ENCODE measurements at places on chromosomes 5 and 9.

DNA sequence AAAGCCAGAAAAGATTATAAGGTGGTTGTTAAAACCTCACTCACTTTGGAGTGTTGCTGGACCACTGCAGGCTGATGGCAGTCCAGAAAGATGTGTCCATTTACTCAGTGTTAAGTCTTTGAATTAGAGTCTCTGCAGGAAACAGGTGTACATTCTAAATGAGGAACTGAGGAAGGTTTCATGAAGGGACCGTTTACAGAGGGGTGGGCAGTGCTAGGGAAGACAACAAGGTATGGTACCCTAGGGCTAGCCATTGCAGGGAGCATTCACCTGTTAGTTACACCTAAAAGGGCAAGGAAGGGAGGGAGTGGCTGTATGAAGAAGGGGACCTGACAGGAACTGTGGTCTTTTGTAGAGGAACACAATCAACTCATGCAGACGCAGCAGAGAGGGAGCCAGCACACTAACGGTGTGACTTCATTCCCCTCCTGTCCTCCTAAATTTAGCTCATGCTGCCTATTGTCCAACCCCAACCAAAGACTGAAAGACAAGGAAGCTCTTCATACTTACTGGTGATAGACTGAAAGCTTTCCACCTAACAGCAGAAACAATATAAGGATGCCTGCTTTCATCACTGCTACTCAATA lies 32.2 kb upstream of the PAX5 start:
- DNase-seq: no peak

DNA sequence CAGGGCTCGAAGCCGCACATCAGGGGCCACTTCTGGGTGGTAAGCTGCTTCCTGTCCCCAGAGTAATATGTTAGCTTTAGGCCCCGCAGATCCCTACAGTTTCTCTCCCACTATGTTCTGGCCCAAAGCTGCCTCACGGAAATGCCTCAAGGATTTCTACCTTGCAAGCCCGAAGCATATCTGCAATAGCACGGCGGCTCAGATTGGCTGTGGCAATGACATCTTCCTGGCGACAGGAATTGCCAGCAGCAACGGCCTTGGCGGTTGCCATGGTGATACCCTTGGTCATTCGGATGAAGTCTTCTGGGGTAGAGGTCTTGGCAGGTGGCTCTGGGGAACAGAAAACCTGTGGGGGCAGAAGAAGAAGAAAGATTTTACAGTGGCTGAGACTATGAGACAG lies 10.3 kb upstream of the TPM2 start:
- no peak for DNase-seq

GRCh38 chr5:16418471-16418922 lies 47.1 kb downstream of the ZNF622 start:
- DNase-seq: no peak

DNA sequence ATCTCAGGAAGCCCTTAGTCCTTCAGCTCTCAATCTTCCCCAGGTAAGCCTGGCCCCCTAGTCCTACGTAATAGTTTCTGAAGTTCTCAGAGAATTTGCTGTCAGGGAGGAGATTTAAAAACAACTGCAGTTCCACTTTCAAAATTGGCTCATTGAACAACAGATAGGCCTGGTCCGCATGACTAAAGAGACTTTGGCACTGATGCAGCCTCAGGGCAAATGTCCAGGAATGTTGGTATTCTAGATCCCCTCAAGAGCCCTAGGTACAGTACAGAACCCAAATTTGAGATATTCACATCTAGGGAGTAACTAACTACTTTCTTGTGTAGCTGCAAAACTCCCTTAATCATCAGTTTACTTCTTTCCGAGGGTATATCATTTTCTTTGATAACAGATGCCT lies 162.8 kb downstream of the GABRG2 start:
- no peak for DNase-seq

GRCh38 chr5:158126442-158127405 lies 267.8 kb upstream of the CLINT1 start:
- no peak for DNase-seq

- no peak for DNase-seq
These were observed 2.1 kb downstream of the DHX29 start for GRCh38 chr5:55305345-55305744.

DNA sequence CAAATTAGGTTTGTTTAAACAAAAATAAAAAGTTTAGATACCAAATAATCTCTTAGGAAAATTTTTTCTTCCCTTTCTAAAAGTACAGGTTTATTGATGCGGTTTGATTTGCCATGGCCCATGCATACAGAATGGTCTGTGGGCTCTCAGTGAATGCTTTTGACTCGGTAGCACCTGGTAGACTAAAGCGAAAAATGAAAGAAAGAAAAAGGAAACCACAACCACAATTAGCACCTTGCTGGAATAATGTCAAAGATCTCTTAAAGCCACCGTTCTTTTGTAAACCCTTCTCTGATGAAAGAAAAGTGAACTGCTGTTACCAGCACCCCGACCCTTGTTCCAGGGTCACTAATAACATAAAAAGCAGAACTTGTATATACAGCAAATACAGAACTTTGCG lies 157.9 kb downstream of the NFIB start:
- DNase-seq: no peak

DNA sequence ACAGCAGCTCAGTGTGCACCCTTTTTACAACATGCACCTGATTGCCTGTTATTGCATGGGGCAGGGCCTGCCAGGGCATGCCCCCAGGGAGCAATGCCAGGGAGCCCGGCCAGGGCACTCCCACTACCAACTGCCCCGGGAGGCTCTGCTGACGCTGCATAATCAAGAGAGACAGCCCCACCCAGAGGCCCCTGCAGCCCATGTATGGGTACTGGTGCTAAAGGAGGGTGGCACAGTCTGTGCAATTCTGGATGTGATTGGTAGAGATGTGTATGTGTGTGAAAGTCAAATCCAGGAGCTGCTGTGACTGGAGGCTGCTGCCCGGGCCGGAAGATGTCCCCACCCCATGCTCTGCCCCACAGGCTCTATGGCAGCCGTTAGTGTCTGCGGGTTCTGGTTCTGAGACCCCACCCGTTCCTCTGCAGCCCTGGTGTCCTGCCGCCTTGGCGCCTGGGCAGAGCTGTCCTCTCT lies 3.9 kb upstream of the NEURL1B start:
- DNase-seq: no peak

- DNase-seq: no peak
These were observed 4.2 kb downstream of the CCNI2 start for GRCh38 chr5:132751444-132751843.

GRCh38 chr5:95241635-95242034 lies 43.3 kb downstream of the MCTP1 start:
- no peak for DNase-seq

DNA sequence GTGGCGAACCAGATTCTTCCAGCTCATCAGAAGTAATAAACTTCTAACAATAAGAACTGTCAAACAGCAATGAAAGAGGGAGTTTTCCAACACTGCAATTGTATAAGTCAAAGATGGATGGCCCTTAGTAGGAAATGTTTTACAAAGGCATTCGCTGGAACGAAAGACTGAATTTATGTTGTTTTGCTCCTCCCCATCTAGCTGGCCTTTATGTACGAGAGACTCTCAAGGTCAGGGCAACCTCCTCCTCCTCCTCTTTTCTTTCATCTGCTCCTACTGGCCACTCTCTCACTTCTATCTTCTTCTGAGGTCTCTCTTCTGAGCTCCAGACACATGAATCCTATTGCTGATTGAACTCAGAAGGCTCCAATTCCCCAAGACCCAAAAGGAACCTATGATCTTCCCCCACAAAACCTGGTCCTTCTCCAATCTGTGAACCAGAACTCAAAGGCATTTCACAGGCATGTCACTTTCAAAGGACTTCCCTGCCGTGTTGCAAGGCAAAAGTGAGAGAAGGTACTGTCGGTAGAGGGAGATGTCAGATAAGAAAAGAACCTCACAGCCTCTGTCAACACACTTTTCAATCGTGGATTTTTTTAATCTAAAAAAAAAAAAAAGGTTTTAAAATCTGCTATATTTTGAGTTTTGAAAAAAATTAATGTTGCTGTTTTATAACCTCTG lies 28.5 kb upstream of the PUM3 start:
- DNase-seq: peak; percentile 24

DNA sequence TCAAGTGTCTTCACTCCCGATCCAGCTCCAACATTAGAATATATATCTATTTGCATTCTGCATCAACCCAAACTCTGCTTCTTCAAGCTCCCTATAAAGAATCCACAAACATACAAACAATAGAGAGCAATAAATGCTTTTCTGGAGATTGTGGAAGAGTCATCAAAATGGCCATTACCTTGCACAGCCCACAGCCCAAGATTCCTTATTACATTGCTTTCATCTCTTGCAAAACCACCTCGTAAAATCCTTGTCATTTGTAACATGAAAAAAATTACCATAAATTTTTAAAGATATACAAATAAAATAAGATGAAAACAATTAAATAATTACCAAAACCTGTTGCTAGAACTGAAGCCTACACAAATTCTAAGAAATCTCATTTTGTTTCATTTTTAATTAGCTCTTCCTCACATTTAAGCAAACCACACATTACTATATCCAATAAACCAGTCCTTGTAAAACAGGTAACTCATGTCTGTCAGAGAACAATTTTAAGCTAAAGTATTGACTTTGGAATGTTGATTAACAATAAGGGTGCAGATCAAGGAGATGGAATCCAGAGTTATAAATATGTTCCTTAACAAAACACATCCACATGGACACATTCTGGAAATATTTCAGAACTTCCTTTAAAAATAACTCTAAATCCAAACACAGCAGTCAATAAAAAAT lies 7.1 kb downstream of the SPINK9 start:
- DNase-seq: no peak

DNA sequence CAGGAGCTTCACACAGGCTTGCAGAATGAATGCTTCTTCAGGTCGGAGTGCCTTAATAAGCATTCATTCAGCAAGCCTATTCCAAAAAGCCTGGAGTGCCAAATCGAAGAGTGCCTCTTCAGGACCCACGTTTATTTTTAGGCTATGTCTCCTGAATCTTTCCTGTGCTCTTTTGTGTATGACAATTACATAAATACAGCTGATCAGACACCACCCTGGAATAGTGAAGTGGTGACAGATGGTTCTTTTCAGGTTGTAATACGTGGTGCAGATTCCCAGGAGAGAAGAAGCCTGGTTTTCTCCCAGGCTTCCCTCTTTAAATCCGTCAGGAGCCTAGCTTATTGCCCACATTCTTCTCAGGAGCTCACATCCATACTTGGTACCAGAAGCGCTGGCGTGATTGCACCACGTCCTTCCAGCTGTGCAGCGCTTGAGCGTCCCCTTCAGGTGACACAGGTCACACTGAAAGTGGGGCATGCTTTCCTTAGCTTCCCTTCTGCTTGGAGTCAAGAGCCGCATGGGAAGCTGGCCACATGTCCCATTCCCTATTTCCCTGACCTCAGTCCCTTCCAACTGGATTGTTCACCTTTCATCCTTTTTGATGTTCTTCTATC lies 123.1 kb downstream of the ADCY2 start:
- DNase-seq: no peak

GRCh38 chr5:67528953-67529352 lies 332.4 kb upstream of the CD180 start:
- DNase-seq: no peak

DNA sequence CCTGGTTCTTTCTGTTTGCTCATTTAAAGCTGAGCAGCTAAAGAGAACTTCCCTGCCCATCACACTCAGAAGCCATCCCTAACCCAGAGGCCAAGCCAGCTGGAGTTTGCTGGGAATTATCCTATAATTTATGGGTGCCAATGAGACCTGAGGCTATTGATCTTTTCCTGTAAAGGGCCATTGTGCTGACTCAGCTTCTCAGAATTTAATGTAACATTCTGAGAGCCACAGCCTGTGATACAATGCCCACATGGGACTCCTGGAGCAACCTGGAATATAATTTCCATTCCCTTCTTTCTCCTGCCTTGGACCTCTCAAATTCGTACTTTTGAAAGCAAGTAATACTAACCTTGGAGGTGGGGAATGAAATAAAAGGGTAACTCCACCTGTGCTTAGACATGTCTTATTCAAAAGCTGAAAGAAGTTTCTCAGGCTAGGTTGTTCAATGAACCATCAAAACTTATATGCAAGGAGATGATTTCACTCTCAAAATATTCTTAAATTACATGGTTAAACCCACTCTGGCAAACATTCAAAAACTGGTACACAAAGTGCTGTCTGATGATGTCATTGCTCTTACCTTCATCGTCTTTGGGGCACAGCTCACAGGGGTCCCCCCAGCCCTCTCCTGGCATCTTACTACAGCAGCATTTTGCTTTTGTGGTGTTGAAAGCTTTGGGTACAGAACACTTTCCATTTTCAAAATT lies 206.7 kb downstream of the SLC12A2 start:
- no peak for DNase-seq

- no peak for DNase-seq
These were observed 1099.7 kb downstream of the DTWD2 start for GRCh38 chr5:117888688-117889087.

- no peak for DNase-seq
These were observed 41.0 kb downstream of the AOPEP start for GRCh38 chr9:94767331-94768072.

DNA sequence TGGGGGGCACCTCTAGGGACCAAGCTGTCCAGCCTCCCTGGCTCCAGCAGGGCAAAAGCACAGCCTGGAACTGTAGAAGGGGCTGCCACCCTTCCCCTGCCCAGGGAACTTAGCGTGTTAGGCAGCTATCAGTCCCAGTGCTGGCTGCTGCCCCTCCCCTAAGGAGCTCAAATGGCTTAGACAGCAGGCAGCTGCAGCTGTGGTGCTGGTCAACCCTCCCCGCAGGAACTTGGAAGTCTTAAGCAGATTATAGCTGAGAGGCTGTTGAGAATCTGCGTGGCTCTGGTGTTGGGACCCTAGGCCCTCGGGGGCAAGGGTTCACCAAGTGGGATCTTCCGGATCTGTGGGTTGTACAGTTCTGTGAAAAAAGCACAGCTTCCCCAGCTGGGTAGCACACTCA lies 536.5 kb upstream of the CDH10 start:
- no peak for DNase-seq

DNA sequence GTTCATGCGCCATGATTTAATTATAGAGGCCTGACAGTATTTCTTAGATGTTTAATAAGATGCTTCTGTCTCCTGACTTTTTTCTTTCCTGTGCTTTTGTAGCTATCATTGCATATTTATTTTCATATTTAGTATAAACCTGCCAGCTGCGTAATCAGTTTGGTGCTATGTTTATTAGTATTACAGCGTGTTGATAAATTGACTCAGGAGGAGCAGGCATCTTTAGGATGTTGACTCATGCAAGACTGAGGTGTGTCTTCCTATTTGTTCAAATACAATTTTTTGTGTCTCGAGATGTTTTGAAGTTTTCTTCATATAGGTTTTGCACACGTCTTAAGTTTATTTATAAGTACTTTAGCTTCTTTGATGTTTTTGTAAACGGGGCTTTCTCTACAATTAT lies 35.9 kb upstream of the EXOC3 start:
- DNase-seq: no peak

DNA sequence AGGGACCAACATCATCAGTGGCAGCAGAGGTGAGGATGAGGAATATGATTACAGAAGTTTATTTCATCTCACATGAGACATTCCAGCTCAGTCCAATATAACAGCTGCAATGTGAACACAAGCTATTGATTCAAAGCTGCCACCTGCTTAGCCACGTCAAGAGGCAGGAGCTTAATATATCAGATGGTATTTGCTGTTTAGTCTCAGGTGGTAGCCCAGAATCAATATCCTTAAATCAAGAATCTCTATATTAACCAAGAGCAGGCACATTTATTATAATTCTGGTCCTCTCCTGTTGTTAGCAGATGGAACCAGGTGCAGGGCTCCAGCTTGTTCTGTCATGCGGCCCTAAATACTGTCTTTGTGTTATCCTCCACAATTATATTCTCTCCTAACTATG lies 431.6 kb downstream of the ICE1 start:
- DNase-seq: no peak
